ENCODE measurements at places on chromosomes 4 and X. TPM values are rescaled to one million over a fixed set of nuclear protein-coding genes. Genes with fewer than 3 reads are reported as not detected.
A peak's percentile ranks its signal among the peaks of the same experiment; 100 is the strongest.

Gene VEGFD
- 0.64 TPM for polyA plus RNA-seq

Gene MSX1
- polyA plus RNA-seq, result 1.8 TPM

Gene CLDN34
- 0.16 TPM for polyA plus RNA-seq

Gene COL25A1
- 0.75 TPM for polyA plus RNA-seq

Gene HEPH
- polyA plus RNA-seq, result 1.2 TPM

Gene QRFPR
- polyA plus RNA-seq, result 0.09 TPM

Gene CACNA1F
- polyA plus RNA-seq, result 1.8 TPM

Gene KIF4A
- polyA plus RNA-seq, result 1.4 TPM

Gene BST1
- 2.9 TPM for polyA plus RNA-seq

Gene SPANXN3
- polyA plus RNA-seq, result 0.23 TPM

DNA sequence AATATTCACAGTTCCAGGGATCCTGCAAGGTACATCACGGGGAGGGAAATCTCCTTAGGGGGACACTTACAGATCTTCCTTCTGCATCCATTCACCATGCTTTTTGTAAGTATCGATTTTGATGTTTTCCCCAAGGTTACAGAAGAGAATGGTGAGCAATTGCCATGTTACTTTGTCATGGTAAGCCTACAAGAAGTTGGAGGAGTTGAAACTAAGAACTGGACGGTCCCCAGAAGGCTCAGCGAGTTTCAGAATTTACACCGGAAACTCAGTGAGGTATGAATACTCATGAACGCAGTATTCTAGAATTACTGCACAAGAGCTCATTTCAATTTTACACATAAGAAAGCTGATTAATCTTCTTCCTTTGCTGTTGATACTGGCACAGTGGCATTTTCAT is 53.9 kb downstream of the LRP2BP start:
- DNase-seq, result no peak
- no peaks in the 10 kb centered on the region for H3K27me3 ChIP-seq
- H3K36me3 ChIP-seq, result no peaks in the 10 kb centered on the region
- no peak overlapping the region for H3K27ac ChIP-seq
- H3K4me1 ChIP-seq, result no peaks in the 10 kb centered on the region

GRCh38 chrX:96027407-96027806 is 657.2 kb upstream of the DIAPH2 start:
- H3K4me1 ChIP-seq, result no peaks in the 10 kb centered on the region
- H3K27me3 ChIP-seq, result no peaks in the 10 kb centered on the region
- H3K27ac ChIP-seq, result no peak overlapping the region
- DNase-seq, result no peak
- H3K36me3 ChIP-seq, result no peaks in the 10 kb centered on the region
- H3K4me3 ChIP-seq, result no peak overlapping the region

- no peak overlapping the region for H3K27ac ChIP-seq
- no peaks in the 10 kb centered on the region for H3K4me1 ChIP-seq
- H3K36me3 ChIP-seq, result no peaks in the 10 kb centered on the region
- H3K4me3 ChIP-seq, result no peak overlapping the region
- DNase-seq, result no peak
These were observed 66.5 kb downstream of the AR start for GRCh38 chrX:67610282-67610681.

GRCh38 chr4:65139998-65140397 is 530.3 kb downstream of the EPHA5 start:
- no peaks in the 10 kb centered on the region for H3K4me1 ChIP-seq
- H3K36me3 ChIP-seq, result no peaks in the 10 kb centered on the region
- H3K27ac ChIP-seq, result no peak overlapping the region
- H3K4me3 ChIP-seq, result no peak overlapping the region
- no peak for DNase-seq

GRCh38 chrX:79139446-79139845 is 5.0 kb upstream of the GPR174 start:
- H3K4me3 ChIP-seq, result no peak overlapping the region
- H3K36me3 ChIP-seq, result no peaks in the 10 kb centered on the region
- no peaks in the 10 kb centered on the region for H3K4me1 ChIP-seq
- peak overlapping the region; percentile 2 for H3K27ac ChIP-seq
- no peak for DNase-seq

DNA sequence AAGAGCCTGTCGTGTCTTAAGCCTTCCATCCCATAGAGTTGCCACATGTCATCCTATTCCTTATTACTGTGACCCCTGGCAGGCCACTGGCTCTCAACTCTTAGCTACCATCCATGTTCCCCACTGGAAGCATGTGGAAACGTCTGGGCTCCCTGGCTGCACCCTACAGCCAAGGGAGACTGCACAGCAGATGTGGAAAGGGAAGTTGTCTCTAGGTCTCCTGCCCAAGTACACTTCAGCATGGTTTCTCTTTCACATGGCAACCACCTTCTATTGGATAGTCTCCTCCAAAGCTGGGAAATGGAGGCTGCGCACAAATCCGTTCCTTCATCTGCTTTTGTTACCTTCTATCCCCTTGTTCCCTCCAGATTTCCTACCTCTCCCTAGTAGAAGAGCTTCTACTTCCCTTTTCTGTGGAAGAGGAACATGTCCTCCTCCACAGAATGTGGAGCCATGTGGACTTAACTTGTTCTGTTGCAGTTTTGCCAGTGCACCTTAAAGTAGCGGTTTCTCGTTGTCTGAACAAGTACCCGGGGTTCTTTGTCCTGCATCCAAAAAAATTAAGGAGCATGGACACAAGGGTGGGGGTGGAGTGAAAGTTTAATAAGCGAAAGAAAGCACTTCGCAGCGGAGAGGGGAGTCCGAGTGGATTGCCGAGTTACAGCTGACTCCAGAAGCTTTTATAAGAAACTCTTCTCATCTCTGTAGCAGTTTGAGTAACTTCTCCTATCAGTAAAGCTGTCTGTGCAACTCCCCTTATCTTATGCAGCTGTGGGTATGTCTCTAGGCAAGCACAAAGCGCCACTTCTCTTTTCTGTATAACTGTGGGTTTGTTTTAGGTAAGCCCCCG is 52.5 kb downstream of the HMGB2 start:
- DNase-seq, result no peak
- H3K27me3 ChIP-seq, result no peaks in the 10 kb centered on the region
- peaks cover 9% of the 10 kb centered on the region for H3K36me3 ChIP-seq
- H3K4me1 ChIP-seq, result peaks cover 13% of the 10 kb centered on the region
- H3K27ac ChIP-seq, result peak overlapping the region; percentile 91
- H3K4me3 ChIP-seq, result peak overlapping the region; percentile 44

DNA sequence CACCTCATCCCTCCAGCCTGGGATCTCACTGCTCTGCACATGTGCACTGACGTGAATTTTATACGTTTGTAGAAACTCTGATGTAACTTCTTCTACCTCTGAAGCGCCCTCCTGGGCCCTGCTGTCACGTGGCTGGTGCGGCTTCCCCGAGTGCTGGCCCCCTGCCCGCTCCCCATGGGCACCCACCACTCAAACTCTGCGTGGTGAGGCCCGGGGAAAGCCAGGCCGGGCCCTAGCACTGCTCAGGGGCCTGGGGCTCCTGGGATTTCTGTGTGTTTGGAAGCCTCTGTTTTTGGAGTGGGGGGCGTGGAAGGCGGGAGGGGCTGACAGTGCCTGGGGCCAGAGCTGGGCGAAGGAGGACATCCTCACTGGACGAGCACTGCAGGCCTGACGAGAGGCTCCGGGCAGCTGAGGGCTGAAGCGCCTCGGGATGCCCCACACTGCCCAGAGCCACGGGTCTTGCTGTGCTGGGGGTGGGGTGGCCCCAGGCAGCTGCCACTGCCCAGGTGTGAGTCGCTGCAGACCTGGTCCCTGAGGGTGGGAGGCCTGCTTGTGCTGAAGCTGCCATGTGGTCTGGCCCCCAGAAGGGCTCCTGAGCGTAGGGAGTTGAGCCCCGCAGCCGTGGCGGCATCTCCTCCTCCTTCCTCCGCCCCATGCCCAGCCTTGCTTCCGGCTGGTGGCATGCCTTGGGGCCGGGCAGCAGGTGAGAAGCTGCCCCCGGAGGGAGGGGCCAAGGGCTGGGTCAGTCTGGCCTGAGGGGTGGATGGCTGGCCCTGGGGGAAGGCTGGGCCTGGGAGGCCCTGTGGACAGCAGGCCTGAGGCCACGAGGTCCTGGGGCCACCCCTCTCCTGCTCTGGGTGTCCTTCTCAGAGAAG is 7.7 kb downstream of the NAT8L start:
- DNase-seq, result no peak
- H3K4me3 ChIP-seq, result no peak overlapping the region
- no peaks in the 10 kb centered on the region for H3K36me3 ChIP-seq
- no peak overlapping the region for H3K27ac ChIP-seq
- peaks cover 38% of the 10 kb centered on the region for H3K27me3 ChIP-seq

- H3K4me1 ChIP-seq, result peaks cover 12% of the 10 kb centered on the region
- no peaks in the 10 kb centered on the region for H3K27me3 ChIP-seq
- H3K4me3 ChIP-seq, result no peak overlapping the region
- H3K36me3 ChIP-seq, result no peaks in the 10 kb centered on the region
- no peak for DNase-seq
These were observed 3.0 kb upstream of the PCGF3 start for GRCh38 chr4:702618-703048.

- no peaks in the 10 kb centered on the region for H3K4me1 ChIP-seq
- H3K36me3 ChIP-seq, result no peaks in the 10 kb centered on the region
- peaks cover 8% of the 10 kb centered on the region for H3K27me3 ChIP-seq
- H3K27ac ChIP-seq, result no peak overlapping the region
- no peak overlapping the region for H3K4me3 ChIP-seq
- DNase-seq, result no peak
These were observed 15.5 kb downstream of the MCF2 start for GRCh38 chrX:139692506-139692849.

- H3K4me3 ChIP-seq, result no peak overlapping the region
- H3K4me1 ChIP-seq, result no peaks in the 10 kb centered on the region
- no peak for DNase-seq
- H3K36me3 ChIP-seq, result no peaks in the 10 kb centered on the region
- H3K27ac ChIP-seq, result no peak overlapping the region
These were observed 445.2 kb downstream of the GRXCR1 start for GRCh38 chr4:43337707-43338106.

DNA sequence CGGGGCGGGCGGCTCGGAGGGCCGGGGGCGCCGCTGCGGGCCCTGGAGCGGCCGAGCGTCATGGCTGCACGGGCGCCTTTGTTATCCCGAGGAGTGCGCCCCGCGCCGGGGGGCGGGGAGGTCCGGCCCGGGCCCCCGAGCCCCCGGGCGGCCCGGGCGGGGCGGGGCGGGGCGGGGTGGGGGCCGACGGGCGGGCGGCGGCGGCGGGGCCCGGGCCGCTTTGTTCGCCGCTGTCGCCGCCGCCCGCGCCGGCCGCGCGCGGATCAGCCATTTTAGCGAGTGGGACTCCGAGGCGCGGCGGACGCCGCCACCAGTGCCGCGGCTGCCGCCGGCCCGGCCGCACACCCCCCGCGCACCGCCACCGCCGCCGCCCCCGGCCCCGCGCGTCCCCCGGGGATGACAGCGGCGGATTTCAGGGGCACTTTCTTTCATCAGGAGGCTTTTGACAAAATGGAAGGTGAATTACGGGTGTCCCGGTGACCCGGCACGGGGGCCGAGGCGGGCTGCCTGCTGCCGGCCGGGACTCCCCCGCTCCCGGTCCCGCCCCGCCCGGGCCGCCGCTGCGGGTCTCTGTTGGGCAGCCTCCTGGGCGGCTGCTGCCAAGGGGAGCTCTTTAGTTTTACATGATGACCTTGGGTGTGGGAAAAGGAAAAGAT is 1.2 kb downstream of the HMGB3 start:
- H3K27ac ChIP-seq, result no peak overlapping the region
- H3K4me1 ChIP-seq, result peaks cover 4% of the 10 kb centered on the region
- DNase-seq, result no peak
- H3K36me3 ChIP-seq, result no peaks in the 10 kb centered on the region

DNA sequence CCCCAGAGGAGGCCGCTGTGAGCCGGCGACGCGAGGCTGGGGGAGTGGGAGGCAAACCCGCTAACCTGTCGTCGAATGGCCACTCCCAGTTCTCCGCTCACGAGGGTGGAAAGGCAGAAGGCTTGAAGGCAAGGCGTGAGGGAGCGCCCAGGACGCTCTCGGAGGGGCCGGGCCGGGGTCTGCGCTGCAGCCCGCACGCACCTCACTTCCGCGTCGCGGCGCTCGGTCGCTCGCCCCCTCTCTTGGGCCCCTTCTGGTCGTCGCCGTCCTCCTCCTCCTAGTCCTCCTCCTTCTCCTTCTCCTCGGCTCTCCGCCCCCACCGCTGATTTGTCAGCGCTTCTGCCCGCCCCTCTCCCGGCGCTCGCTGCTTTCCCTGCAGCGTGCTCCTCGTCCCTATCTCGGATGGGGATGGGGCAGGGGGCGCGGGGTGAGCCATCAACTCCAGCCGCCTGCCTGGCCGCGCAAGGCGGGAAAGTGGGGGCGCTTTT is at the start of gene SNCA:
TSS of gene SNCA (minus strand) at position 265 of the 488 bp plus-strand sequence. CDS start 1,494 bp downstream, outside the sequence.
- no peak within 1 kb of the TSS for H3K27ac ChIP-seq
- peak within 1 kb of the TSS; percentile 64 for H3K4me3 ChIP-seq
- peak; percentile 28 for DNase-seq
- H3K36me3 ChIP-seq, result no peaks in the 10 kb centered on the region
- peaks cover 8% of the 10 kb centered on the region for H3K27me3 ChIP-seq
- peaks cover 18% of the 10 kb centered on the region for H3K4me1 ChIP-seq

DNA sequence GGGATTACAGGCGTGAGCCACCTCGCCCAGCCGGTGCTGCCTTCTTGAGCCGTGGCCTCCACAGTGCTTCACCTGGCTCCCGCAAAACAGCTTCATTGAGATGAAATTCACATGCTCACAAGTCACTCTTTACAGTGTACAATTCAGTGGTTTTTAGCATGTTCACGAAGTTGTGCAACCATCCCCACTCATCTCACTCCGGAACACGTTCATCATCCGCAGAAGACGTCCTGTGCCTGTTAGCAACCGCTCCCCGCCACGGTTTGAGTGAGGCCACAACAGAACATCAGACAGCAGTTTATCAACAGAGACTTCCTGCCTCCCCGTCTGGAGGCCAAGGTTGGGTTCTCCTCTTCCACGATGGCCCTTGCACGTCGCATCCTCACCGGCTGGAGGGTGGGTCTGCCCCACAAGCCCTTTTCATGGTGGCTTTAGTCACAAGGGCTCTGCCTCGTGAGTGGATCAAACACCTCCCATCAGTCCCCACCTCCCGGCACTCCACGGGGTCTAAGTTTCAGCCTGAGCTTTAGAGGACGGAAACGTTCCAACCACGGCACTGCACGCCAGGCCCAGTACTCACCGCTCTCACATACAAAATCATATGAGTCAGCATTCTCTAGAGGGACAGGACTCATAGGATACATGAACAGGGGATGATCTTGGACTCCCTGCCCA is 29.6 kb upstream of the SPON2 start:
- H3K4me3 ChIP-seq, result no peak overlapping the region
- H3K36me3 ChIP-seq, result no peaks in the 10 kb centered on the region
- peak overlapping the region; percentile 87 for H3K27ac ChIP-seq
- peak; percentile 61 for DNase-seq
- H3K4me1 ChIP-seq, result peaks cover 25% of the 10 kb centered on the region
- no peaks in the 10 kb centered on the region for H3K27me3 ChIP-seq

DNA sequence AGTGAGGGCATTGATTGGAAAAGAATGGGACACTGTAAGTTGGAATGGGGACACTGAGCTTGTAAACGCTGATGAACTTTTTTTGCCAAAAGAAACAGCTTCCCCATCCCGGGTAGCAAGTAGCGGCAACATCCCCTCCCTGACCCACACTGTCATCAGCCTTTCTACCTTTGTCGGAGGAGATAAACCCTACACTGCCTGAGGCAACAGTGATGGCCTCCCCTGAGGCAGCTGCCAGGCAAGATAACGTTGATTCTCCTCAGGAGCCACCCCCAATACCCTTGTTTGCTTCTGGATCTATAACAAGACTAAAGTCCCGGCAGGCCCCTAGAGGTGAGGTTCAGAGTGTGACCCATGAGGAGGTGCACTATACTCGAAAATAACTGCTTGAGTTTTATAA is 10.3 kb upstream of the RAB33B start:
- no peaks in the 10 kb centered on the region for H3K4me1 ChIP-seq
- H3K4me3 ChIP-seq, result no peak overlapping the region
- H3K27me3 ChIP-seq, result no peaks in the 10 kb centered on the region
- no peaks in the 10 kb centered on the region for H3K36me3 ChIP-seq
- no peak for DNase-seq
- no peak overlapping the region for H3K27ac ChIP-seq

- no peak for DNase-seq
- H3K27me3 ChIP-seq, result peaks cover 12% of the 10 kb centered on the region
- no peak overlapping the region for H3K4me3 ChIP-seq
- H3K27ac ChIP-seq, result no peak overlapping the region
- H3K4me1 ChIP-seq, result no peaks in the 10 kb centered on the region
These were observed 39.4 kb downstream of the WFS1 start for GRCh38 chr4:6308899-6309643.

Measured in thymus (tissue), 14 donors.